ENCODE measurements at places on chromosomes 3 and 15.

DNA sequence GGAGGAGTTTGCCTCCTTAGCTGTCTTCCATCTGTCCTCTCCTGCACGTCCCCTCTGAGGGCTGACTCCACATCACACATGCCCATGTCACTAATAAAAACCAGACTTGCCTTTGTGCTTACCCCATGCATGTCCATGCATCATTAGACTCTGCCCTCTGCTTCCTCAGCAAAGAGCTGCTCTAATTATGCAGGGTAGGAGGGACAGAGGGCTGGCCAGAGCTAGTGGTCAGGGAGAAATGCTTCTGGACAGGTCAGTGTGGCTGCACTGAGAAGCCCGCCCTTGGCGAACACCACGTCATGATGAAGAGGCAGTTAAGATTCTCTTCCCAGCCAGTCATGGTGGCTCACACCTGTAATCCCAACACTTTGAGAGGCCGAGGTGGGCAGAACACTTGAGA, 8.9 kb downstream of the CA12 start:
- no peak for DNase-seq

DNA sequence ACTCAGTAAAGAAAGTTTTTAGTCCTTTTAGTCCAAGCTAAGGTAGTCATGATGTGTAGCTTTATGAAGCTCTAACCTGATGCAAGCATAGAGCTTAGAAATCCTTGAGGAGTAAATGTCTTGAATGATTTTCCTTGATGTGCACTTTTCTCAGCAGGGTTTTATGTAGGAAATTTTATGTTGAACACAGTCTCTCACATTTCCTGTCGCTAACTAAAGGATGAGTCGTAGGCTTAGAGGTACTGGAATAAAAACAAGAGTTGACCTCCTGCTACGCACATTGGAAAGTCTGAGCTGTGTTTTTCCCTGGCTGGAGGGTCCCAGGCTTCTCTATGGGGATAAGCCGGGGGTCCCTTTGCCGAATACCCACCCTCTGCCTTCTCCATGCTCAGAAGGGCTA, 34.7 kb upstream of the ZPLD1 start:
- no peak for DNase-seq

GRCh38 chr3:4561661-4562060, 68.5 kb downstream of the ITPR1 start:
- DNase-seq = no peak

- no peak for DNase-seq
Observed at GRCh38 chr3:152910211-152910610, 75.3 kb downstream of the P2RY1 start.

DNA sequence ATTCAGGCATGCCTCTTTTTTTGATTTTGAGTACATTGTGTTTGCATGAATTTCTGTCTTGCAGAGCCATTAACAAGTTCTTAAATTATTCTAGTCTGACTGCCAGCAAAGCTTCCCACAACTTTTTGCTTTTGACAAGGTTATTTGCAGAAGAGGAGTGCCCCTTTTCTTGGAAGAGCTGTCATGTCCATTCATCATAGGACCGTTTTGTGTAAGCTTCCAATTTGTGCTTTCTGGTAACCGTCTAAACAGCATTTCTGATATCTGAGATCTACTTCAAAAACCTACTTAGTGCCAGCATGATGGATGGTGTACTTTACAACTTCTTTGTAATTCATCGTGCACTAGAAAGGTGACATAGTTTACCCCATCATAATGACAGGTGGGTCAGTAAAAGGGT, 379.7 kb downstream of the NAALADL2 start:
- no peak for DNase-seq

Measured in large intestine (tissue), 12 donors.